ENCODE measurements at places on chromosomes 4 and X.

DNA sequence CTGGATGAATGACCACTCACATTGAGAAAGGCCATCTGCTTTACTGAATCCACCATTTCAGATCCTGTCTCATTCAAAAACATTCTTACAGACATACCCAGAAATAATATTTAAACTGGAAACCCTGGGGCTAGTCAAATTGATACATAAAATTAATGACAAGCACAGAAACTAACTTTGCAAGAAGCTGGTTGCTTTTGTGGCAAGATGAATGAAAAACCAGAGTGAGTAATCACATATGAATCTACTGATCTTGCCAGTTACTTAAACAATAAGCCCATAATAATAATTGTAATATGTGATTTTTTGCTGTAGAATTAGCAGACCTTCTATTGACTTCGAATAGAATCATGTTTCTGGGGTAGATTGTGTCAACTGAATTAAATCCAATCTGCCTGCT lies 235.1 kb downstream of the PPARGC1A start:
- no peak for DNase-seq

- DNase-seq: no peak
Measured at GRCh38 chrX:7330556-7330955, 182.6 kb upstream of the PUDP start.

- no peak for DNase-seq
Measured at GRCh38 chrX:30905321-30905720, 16.3 kb upstream of the TAB3 start.

- DNase-seq: no peak
Measured at GRCh38 chr4:114601304-114602052, 2.9 kb downstream of the UGT8 start.

DNA sequence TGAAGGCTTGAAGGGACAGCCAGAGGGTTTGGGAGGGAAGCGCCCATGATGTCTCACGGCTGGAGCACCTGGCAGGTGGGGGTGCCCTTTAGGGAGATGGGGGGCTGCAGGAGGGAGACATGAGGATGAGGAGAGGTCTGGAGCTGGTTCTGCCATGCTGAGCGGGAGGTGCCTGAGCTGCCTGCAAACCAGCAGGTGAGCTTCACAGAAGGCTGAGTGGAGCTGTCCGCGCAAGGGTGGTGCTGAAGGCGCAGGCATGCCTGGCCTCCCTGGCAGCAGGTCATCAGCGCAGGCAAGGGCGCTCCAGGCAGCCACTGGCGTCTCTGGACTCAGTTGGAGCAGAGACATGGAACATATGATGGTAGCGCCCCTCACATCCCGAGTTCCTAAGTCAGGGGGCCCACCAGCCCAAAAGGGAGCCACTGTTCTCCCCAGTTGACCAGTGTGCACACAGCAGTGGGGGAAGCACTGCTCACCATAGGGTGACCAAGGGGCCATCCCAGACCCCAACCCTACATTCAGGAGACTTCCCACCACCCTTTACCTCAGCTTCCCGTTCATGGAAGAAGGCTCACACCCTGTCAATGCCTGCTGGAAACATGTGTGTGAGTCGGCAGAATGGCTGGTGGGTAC lies 25.8 kb downstream of the ADRA2C start:
- no peak for DNase-seq

DNA sequence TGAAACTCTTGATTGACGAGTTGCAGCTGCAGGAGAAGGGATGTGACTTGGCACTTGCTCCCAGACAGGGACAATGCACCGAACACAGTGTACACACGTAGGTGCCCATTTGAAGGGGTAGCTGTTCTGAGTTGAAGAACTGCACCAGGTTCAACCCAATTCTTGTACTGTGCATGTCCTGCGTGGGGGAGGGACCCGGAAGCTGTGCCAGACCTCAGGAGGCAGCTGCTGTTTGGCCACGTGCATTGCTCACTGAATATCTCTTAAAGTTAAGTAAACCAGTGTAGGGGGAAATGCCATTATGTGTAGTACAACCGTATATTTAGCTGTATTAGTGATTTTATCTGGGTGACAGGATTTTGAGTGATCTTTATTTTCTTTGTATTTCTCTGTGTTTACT lies 12.0 kb upstream of the RBBP7 start:
- no peak for DNase-seq

- DNase-seq: no peak
Measured at GRCh38 chrX:21933077-21933476, 7.4 kb upstream of the SMS start.

DNA sequence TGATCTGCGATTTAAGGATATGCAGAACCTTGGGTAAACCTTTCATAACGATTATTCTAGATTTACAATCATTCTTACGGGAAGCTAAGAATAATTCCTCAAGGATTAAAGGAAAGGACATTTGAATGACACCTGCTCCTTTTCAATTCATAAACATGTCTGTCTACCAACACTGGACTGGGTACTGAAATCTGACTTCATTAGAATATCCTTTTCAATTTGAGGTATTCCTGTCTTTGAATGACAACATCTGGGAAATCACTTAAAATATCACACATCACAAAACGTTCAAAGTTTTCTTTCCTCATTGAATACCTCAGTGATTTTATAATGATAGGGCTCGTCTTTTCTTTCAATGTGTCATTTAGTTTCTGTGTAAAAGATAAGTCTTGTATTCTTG lies 87.7 kb downstream of the CFAP47 start:
- DNase-seq: no peak

GRCh38 chrX:11932423-11932822 lies 174.4 kb downstream of the MSL3 start:
- no peak for DNase-seq

DNA sequence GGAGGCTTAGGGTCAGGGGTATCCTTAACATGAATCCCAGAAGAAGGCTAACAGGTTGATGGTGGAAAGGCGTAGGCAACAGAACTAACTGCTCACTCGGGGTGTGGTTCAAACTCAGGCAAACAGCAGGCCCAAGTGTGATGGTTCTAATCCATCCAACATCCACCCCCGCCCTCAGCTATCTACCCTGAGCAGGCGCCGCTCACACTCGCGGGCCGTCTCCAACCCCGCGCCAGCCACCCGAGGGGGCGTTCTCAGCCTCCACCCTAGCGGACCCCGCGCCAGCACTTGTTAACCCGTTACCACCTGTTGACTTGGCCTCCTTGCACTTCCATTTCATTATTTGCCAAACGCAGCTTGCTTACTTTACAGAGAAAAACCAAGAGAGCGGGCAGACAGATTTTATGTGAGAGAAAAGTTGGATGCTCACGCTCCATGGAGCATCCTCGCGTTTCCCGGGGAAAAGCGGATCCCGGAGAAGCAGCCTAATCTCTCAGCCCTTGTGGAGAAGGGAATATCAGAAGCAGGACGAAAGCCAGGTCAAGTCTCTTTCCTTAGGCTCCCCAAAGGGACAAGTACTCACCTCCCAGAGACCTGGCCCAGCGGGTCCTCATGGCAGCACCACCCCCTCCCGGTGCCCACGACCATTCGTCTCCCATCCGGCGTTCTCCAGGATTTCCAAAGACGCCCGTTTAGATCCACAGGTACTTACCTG lies 773 bp downstream of the SNCA start:
- DNase-seq: no peak

DNA sequence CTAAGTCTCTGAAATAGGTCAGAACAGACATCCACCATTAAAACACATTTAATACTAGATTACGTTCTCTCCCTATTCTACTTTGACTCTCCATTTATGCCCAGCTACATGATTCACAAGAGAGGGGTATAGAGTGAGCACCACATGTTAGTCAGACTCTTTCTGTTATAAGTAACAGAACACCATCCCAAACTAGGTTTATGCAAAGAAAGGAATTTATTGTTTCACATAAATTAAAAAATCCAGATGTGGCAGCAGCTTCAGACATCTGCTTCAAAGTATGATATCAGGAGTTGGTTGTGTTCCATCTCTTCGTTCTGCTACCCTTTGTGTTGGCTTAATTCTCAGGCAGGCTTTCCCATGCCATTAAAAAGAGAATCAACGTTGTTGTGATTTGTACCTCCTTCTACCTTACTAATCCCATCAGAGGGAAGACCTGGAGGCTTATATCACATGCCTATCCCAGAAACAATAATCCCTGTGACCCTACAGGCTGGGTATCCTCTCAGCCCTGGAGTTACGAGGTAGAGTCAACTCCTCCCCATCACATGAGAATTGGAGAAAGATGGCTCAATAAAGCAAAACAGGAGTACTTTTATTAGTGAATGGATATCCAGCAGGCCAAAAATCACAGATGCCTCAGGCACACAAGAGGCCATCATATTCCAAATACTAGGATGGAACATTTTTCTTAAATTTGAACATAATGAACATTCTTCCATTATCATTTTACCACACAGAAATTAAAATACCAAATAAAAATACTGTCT lies 163.2 kb downstream of the SLC7A11 start:
- DNase-seq: no peak

DNA sequence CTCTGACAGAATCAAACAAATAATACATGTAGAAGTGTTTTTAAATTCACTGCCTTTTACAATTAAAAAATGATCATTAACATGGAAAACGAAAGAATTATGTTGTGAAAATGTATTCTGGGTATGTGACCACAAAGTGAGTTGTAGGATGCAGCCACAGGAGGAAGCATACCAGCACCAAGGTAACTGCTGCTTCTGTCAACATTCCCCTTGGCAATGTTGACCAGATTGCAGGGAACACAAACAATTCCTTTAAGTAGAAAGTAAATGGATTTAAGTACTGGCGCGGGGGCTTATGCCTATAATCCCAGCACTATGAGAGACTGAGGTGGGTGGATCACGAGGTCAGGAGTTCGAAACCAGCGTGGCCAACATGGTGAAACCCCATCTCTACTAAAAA lies 1877.9 kb upstream of the PCDH7 start:
- DNase-seq: no peak

GRCh38 chr4:126992910-126993309 lies 639.8 kb upstream of the INTU start:
- DNase-seq: no peak

DNA sequence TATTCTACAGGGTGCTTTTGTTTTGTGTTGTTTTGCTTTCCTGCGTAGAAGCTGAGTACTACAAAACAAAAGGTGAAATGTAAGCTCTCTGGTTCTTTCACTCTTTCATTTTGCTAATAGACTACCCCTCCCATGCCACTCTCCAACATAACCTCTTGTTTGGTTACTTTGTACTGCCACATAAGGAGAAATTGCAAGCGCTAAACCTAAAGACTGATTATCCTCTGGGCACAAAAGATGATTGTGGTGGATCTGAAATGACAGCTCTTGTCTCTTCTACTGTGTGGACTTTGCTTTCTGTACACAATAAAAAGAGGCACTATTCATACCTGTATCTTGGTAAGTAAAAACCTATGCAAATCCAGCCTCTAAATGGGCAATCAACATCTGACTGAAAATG lies 5.3 kb downstream of the MBNL3 start:
- DNase-seq: no peak

GRCh38 chr4:20603671-20604313 lies 96.5 kb upstream of the PACRGL start:
- no peak for DNase-seq

DNA sequence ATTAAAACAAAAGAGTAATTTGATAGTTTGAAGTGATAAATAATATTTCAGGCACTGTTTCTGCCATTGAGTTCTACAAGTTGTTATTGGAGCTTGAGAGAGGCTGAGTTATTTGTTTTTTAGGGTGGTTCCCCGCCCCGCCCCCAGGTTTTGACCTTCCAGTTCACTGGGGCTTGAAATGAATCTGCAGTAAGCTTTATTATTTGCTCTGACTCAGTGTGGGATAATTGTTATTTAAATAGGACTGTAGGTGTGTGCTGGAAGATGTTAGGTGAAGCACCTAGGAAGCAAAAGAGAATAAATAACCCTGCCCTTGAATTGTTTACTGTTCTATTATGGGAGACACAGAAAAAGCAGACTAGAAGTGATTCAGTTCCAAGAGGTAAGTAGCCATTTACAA lies 81.2 kb upstream of the KCNIP4 start:
- DNase-seq: no peak

GRCh38 chr4:26197018-26197779 lies 123.6 kb upstream of the RBPJ start:
- DNase-seq: no peak

DNA sequence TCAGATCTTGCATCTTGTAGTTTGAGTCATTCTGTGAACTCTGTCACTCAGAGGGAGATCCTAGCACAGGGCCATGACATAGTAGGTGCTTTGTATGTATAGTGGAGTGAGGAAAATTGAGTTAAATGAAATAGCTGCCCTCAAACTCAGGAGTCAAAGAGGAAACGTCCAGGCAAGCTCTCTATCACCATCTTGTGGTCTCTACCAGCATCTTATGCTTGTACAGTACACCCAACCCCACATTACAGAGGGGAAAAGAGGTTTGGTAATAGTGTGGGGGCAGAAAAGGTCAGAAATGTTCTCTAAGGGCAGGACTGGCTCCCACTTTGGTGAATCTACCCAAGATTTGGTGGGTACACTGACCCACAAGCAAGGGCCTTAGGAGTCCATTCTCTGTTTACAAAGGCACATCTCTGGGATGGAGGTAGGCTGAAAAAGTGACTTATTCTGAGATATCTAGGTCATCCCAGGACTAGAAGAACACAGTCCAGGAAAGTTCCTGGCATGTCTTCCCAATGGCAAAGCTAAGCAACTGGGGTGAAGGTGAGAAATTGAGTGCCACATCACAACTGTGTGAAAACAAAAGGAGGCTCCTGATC lies 131.8 kb downstream of the OR13H1 start:
- DNase-seq: no peak

DNA sequence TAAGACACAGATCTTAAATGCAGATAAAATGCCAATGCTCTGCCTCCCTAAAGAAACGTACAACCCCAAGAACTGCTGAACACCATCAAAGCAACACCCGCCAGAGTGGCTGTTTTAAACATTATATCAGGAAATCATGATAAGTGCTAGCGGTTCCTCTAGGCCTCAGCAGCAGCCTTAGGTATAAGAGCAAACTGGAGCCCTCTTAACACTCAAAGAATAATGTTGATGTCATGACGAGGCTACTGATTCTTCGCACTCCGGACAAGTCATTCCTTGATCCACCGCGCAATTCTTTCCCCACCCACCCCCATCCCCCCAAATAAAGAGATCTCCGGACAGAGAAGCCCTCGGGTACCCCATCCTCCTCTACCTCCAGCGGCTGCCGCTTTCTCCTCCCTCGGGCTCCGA lies 507 bp downstream of the LIN54 start:
- DNase-seq: peak; percentile 24

DNA sequence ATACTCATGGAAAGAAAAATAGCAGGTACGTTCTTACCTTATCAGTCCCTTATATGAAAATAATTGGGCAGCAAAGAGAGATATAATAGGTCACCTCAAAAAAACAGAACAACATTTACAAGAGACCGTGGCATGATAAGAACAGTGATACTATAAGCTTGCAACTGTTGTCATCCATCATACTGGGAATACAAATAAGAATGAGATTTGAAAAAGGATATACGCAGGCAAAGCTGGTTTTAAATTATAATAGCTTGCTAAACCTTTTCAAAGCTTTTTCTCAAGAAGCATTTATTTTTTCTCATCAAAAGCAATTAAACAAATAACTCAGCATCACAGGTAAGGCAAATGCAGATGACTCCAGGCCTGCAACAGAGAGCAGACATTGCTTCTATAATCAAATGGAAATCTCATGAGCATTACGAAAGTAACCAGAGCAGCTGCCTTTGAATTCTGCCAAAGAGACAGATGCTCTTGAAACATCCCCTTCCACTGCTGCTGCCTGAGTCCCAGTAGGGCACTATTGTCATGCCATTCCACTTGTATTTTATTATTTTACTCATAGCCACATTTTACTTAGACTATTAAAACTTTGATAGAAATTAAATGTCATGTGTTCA lies 620.6 kb upstream of the GNPDA2 start:
- no peak for DNase-seq

- no peak for DNase-seq
Measured at GRCh38 chr4:168521721-168522120, 24.9 kb downstream of the PALLD start.

GRCh38 chr4:169707958-169708643 lies 49.6 kb downstream of the HPF1 start:
- no peak for DNase-seq
